ENCODE measurements at places on chromosomes 13 and 19.

DNA sequence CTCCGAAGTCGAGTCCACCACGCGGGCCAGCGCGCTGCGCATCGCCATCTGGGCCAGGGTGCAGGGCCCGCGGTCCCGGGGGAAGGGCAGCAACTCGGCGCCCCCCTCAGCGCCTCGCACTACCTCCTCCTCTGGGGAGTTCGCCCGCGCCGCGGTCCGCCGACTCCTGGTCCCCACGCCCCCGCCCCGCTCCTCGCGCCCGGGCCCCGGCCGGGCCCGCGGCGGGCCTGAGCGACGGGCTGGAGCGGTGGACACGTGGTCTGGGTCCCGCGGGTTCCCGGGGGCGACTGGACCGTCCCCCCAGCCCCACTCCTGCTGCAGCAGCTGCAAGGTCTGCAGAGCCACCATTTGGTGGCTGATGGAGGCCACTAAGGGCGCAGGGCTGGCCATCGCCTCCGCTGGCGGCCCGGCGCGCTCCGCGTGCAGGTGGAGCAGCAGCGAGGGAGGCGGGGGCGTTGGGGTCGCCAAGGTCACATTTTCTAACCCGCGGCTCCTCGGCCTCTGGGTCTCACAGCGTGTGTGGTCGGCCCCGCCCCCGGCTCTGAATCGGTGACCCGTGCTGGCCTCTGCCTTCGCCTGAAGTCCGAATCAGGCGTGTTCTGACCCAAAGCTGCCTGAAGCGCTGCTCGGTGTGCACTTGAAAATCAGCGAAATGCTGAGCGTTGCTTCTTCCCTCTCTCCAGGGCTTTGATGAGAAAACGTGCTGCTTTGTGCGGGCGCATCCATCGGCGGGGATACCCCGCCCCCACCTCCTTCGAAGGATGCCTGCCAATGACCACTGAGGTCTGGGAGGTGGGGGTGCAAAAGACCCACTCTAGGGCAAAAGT lies at the start of gene DLEU7:
DLEU7 (minus strand) TSS at position 436 of the 827 bp plus-strand sequence; CDS start at position 390, 46 bp downstream.
- peak; percentile 74 for DNase-seq

GRCh38 chr13:37143911-37144310 lies 38.4 kb upstream of the CSNK1A1L start:
- DNase-seq: no peak

DNA sequence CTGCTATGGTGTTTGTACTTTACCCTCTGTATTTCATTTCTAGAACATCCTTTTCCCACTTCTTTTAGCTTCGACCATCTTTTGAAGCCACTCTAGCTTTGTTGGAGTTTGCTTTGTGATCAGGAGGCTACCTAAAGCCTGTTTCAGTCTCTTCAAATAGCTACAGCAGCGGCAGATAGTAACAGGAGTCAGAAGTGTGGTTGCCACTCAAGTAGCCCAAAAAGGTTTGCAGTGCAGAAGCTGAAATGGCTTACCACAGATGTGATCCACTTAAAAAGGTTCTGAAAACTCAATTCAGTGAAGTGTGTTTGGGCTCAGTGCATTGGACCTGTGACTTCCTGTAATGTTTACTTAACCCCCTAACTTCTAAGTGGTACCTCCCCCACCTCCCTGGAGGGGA lies 26.2 kb downstream of the WASF3 start:
- no peak for DNase-seq

DNA sequence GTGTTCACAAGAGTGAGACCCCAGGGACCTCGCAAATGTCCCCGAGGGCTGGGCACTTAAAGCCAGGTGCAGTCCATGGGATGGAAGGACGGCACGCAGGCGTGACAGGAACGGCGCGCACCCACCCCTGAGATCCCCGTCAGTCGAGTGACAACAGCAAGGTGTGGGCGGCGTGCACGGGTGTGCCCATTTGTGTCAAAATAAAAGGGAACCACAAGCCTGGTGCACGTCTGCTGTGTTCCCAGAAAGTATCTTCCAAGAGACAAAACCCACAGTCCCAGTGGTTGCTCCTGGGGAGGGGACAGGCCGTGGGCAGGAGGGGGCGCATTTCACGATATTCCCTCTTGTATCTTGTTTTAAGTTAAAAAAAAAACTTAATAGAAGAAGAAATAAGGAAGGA lies 15.7 kb upstream of the CACTIN start:
- no peak for DNase-seq

GRCh38 chr19:49700563-49700962 lies 9.6 kb downstream of the CPT1C start:
- DNase-seq: no peak

DNA sequence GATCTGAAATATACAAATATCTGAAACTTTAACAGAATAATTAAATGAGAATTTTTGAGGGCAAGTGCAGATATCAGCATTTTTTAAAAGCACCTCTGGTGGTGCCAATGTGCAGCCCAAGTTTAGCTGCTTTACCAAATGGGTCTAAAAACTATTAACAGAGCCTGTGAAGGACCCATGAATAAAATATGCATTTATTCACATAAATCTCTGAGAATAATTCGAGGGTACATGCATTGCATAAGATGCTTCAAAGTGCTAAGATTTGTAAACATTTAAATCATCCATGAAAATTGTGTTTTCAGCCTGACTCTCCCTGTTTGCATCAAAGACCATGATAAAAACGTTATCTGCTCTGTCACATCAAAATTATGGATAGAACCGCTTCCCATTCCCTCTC lies 47.1 kb upstream of the TNFSF11 start:
- DNase-seq: no peak

DNA sequence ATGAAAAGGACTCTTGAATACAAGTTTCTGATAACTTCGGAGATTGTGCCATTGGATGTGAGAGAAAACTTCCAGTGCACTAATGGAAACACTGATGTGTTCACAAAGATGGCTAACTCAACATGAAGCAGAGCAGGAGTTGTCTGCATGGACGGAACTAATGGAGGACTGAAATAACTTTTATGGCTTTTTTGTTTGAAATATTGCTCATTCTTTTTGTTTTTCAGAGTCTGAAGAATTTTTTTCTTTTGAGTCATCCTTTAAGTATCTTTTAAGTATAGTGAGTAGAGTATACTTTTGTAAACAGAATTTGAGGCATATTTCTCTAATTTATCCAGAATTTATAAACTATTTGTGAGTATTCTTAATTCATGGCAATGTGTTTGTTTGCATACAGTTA lies 25.7 kb downstream of the CRYL1 start:
- DNase-seq: no peak

- DNase-seq: no peak
These were observed 9.0 kb downstream of the F2RL3 start for GRCh38 chr19:16897856-16898161.

Measured in H9 (cell line).